ENCODE measurements at places on chromosomes 4 and X. TPM values are rescaled to one million over a fixed set of nuclear protein-coding genes. Genes with fewer than 3 reads are reported as not detected.

The PDE6B gene
- 15.9 TPM for total RNA-seq

The UGT2B17 gene
- not detected for total RNA-seq

The CHRDL1 gene
- total RNA-seq = not detected

The UGT2B15 gene
- total RNA-seq = not detected

The MOB1B gene
- 14.5 TPM for total RNA-seq

The RAB39B gene
- 8.0 TPM for total RNA-seq

GRCh38 chr4:71107726-71108125, 114.3 kb downstream of the DCK start:
- no peaks in the 10 kb centered on the region for H3K36me3 ChIP-seq
- peaks cover 25% of the 10 kb centered on the region for H3K4me1 ChIP-seq
- H3K27ac ChIP-seq = peak overlapping the region; percentile 47
- no peaks in the 10 kb centered on the region for H3K27me3 ChIP-seq

DNA sequence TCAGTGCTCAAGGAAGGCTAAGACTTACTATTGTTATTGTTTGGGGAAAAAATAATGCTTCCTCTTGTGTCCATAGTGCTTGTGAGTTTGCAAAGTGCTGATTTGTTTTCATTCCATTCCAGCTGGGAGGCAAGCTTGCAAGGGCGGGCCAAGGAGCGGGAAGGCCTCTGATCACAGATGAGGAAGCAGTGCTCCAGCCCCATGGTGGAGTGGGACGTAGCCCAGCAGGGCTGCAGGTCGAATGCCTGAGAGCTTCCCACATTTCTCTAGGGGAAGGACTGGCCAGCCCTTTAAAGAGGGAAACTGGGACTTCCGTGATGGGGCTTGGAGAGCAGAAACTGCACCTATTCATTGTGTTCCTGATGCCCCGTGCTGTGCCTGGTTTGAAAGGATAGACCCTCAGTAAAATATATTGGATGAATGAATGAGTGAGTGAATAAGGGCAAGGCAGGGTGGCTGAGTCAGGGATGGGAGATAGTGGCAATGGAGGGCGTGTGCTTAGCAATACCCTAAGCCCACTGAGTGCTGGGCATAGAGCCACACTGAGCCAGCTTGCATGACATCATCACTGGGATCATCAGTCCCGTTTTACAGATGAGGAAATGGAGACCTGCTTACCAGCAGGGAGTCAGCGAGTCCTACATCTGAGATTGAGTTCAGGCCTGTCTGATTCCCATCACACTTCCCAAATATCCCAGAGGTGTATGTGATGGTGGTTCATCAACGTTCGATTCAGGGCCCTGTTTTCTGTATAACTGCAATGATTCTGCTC, 17.9 kb upstream of the NSG1 start:
- no peaks in the 10 kb centered on the region for H3K36me3 ChIP-seq
- H3K27ac ChIP-seq = no peak overlapping the region
- H3K4me3 ChIP-seq = no peak overlapping the region
- no peaks in the 10 kb centered on the region for H3K27me3 ChIP-seq
- DNase-seq = no peak
- H3K4me1 ChIP-seq = no peaks in the 10 kb centered on the region

GRCh38 chr4:124710015-124710741, 2.4 kb downstream of the ANKRD50 start:
- DNase-seq = no peak
- H3K36me3 ChIP-seq = no peaks in the 10 kb centered on the region
- H3K4me1 ChIP-seq = peaks cover 4% of the 10 kb centered on the region
- H3K27ac ChIP-seq = no peak overlapping the region
- H3K4me3 ChIP-seq = no peak overlapping the region

GRCh38 chr4:172680691-172681090, 487.9 kb upstream of the GALNT7 start:
- no peak overlapping the region for H3K27ac ChIP-seq
- H3K4me1 ChIP-seq = no peaks in the 10 kb centered on the region
- no peaks in the 10 kb centered on the region for H3K36me3 ChIP-seq
- H3K27me3 ChIP-seq = no peaks in the 10 kb centered on the region
- no peak for DNase-seq

- no peak overlapping the region for H3K4me3 ChIP-seq
- no peak overlapping the region for H3K27ac ChIP-seq
- no peak for DNase-seq
- no peaks in the 10 kb centered on the region for H3K4me1 ChIP-seq
- no peaks in the 10 kb centered on the region for H3K36me3 ChIP-seq
- H3K27me3 ChIP-seq = no peaks in the 10 kb centered on the region
Observed at GRCh38 chrX:43744284-43744683, 88.2 kb downstream of the MAOA start.

- H3K27ac ChIP-seq = no peak overlapping the region
- H3K4me3 ChIP-seq = no peak overlapping the region
- no peak for DNase-seq
- H3K27me3 ChIP-seq = no peaks in the 10 kb centered on the region
Observed at GRCh38 chr4:125280892-125281403, 33.8 kb upstream of the FAT4 start.

GRCh38 chr4:174357321-174357720, 73.6 kb downstream of the CEP44 start:
- H3K27ac ChIP-seq = no peak overlapping the region
- no peak for DNase-seq
- no peak overlapping the region for H3K4me3 ChIP-seq
- H3K27me3 ChIP-seq = peaks cover 23% of the 10 kb centered on the region
- no peaks in the 10 kb centered on the region for H3K36me3 ChIP-seq

DNA sequence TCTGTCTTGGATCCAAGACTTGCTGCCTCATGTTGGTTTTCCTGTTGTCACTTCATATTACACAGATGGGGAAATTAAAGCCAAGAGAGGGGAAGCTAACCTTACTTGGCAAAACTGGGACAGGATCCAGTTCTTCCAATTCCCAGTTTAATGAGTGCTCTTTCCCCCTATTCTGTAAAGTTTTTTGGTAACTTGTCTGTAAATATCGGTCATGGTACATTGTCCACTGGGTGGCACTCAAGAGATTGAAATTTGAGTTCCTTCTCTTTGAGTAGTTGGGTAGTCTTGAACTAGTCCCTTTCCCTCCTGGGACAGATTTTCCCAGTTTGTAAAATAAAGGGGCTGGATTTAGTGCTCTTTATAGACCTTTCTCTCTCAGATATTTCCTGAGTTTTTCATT, 12.4 kb upstream of the EOLA2 start:
- H3K4me3 ChIP-seq = no peak overlapping the region
- H3K27me3 ChIP-seq = no peaks in the 10 kb centered on the region
- peak; percentile 28 for DNase-seq
- no peaks in the 10 kb centered on the region for H3K4me1 ChIP-seq
- peaks cover 17% of the 10 kb centered on the region for H3K36me3 ChIP-seq

GRCh38 chr4:67779631-67780030, 25.4 kb upstream of the GNRHR start:
- H3K27ac ChIP-seq = no peak overlapping the region
- DNase-seq = no peak

GRCh38 chr4:54439831-54440243, 210.7 kb downstream of the PDGFRA start:
- no peak overlapping the region for H3K27ac ChIP-seq
- no peak overlapping the region for H3K4me3 ChIP-seq
- H3K4me1 ChIP-seq = no peaks in the 10 kb centered on the region
- no peaks in the 10 kb centered on the region for H3K36me3 ChIP-seq

DNA sequence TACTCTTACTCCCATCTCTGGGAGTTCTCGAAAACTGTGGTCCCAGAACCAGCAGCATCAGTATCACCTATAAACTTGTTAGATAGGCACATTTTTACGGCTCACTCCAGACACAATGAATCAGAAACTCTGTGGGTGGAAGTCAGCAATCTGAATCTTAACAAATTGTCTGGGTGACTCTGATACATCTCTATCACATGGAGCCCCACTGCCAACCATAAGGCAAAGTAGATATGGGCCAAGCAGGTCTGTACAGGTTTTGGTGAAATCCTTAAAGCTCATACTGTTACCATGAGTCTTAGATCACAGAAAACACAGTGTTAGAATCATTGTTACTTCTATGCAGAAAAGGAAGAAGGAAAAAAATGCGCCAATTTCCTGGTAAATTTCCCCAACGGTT, 122.5 kb upstream of the HCCS start:
- no peak for DNase-seq
- no peaks in the 10 kb centered on the region for H3K4me1 ChIP-seq
- H3K36me3 ChIP-seq = no peaks in the 10 kb centered on the region
- H3K27me3 ChIP-seq = no peaks in the 10 kb centered on the region
- H3K4me3 ChIP-seq = no peak overlapping the region
- no peak overlapping the region for H3K27ac ChIP-seq
